ENCODE measurements at places on chromosomes 5 and 9.

- DNase-seq: no peak
These were observed 206.6 kb downstream of the SEMA5A start for GRCh38 chr5:9339206-9339818.

DNA sequence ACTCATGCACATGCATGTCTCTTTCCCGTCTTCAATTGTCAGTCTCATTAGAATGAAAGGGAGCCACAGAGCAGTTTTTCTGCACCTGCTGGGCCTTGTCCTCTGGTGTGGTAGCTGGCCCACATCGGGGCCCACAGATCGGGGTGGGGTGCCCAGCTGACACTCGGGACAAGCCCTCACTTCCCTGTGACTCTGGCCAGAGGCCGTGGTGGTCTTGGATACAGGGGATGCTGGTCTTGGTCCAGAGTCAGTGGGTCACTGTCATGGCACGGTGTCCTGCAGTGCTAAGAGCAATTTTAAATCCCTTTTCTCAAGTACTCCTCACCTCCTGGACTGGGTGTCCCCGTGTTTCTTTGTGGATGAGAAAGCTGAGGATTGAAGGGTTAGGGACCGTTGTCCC lies 193.2 kb downstream of the CACNA1B start:
- no peak for DNase-seq

DNA sequence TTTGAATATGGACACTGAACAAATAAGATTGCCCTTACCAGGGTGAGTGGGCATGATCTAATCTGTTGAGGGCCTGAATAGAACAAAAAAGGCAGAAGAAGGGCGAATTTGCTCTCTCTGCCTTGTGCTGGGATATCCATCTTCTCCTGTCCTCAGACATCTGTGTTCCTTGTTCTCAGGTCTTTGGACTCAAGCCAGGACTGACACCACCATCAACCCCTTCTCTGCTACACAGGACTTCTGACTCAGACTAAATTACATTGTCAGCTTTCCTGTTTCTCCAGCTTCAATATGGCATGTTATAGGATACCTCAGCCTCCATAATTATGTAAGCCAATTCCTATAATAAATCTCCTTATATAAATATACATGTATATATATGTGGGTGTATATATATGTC lies 40.8 kb upstream of the SLCO6A1 start:
- no peak for DNase-seq

- no peak for DNase-seq
These were observed 14.6 kb upstream of the DUSP1 start for GRCh38 chr5:172785429-172786088.

- DNase-seq: no peak
These were observed 21.6 kb downstream of the ANKRD33B start for GRCh38 chr5:10585518-10585915.

GRCh38 chr5:68192679-68193060 lies 22.9 kb upstream of the PIK3R1 start:
- DNase-seq: no peak

GRCh38 chr9:84785792-84786547 lies 116.4 kb downstream of the NTRK2 start:
- no peak for DNase-seq

DNA sequence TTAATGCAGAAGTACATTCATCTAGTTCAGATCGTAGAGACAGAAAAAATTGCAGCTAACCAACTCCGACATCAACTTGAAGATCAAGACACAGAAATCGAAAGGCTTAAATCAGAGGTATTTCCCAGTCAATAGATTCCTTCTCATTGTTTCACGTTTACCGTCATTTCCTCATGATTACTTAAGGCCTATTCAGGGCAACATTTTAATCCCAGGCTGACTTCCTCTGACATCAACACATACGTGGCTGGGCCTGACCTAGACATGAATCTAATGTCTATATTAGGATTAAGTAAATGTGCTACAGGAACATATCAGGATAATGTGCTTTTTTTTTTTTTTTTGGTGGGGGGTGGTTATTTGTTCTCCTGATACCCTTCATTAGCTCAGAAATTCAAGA lies 107.9 kb downstream of the RASGRF2 start:
- DNase-seq: no peak

DNA sequence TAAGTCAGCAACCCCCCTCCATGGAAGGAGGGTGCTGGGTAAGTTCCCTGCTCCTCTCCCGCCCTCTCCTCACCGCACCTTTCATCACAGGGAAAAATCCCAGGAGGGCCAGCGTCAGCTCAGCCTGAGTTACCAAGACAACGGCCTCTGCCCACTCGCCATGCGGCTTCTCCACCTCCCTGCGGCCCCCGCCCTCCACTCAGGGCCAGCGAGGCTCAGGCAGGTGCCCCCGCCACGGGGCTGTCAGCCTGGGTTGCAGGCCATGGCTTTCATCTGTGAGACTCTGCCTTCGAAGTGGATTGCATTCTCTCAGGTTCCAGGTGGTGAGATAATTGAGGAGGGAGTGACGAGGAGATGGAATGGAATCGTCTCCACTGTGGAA lies 27.2 kb upstream of the LAMC3 start:
- no peak for DNase-seq

DNA sequence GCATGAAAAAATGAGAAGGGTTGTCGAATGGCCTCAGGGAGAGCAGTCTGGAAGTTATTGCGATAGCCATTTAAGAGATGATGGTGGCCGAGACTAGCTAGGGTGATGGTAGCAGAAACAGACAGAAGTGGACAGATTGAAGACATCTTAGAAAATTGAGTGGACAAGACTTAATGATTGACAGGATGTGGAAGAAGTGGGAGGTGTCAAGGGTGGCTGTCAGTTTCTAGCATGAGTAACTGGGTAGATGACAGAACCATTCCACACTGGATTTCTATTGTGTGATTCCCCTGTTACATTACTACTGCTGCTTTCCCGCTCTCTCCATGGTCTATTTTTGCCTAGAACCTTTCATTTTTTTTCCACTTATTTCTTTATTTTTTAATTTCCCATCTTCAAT lies 12.6 kb downstream of the CHMP5 start:
- DNase-seq: no peak

DNA sequence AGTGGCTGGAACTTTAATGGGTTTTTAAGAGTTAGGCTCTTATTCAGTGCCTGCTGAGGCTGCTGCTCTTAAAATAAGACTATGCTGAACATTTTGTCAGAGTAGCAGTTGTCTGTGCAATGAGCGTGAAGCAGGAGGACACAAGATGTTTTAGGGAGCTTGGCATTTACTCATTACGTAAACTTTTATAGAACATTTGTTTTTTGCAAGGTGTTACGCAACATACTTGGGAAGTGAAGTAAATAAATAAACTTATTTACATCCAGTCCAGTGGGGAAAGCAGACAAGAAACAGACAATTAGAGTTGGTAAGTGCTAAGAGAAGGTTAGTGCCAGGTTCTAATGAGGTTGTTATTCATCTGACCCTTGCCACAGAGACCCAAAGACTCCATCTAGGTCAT lies 226.0 kb downstream of the HINT1 start:
- DNase-seq: peak; percentile 10

DNA sequence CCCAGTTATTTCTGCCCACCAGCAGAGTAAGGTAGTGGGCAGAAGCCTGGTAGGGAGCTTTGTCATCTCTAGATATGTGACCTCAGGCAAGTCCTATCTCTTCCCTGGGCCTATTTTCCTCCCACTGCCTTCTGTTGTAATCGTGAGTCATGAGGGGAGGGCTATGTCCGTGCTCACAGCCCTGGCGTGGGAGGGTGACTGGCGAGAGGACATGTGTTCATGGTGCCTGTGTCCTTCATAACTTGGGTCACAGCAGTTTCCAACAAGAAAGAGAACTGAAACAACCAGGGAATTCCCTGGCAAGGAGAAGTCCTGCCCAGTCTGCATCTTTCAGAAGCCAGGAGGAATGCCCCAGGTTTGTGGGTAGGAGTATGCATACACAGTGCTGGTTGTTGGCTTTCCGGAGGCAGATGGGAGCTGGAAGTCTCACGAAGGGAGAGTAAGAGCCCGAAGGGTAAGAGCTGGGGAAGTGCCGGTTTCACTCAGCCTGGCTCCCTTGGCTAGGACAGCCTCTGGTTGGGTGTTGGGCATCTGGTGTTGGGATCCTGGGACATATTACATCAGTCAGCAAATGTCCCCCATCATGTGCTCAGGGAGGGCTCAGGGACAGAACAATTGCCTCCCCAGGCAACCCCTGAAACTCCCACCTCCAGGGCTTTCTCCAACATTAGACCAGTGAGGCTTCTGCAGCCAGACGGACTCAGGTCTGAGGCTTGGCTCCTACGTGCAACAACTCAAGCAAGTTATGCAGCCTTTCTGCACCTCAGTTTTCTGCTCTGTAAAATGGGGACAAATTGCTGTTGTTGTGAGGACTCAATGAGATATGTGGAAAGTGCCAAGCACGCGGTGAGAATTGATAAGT lies 4.3 kb upstream of the TIFAB start:
- DNase-seq: peak; percentile 43

- DNase-seq: no peak
These were observed 18.5 kb downstream of the P4HA2 start for GRCh38 chr5:132209131-132209530.

GRCh38 chr5:169745441-169746146 lies 108.5 kb downstream of the DOCK2 start:
- DNase-seq: peak; percentile 77

GRCh38 chr5:6392561-6392960 lies 14.2 kb upstream of the MED10 start:
- no peak for DNase-seq

DNA sequence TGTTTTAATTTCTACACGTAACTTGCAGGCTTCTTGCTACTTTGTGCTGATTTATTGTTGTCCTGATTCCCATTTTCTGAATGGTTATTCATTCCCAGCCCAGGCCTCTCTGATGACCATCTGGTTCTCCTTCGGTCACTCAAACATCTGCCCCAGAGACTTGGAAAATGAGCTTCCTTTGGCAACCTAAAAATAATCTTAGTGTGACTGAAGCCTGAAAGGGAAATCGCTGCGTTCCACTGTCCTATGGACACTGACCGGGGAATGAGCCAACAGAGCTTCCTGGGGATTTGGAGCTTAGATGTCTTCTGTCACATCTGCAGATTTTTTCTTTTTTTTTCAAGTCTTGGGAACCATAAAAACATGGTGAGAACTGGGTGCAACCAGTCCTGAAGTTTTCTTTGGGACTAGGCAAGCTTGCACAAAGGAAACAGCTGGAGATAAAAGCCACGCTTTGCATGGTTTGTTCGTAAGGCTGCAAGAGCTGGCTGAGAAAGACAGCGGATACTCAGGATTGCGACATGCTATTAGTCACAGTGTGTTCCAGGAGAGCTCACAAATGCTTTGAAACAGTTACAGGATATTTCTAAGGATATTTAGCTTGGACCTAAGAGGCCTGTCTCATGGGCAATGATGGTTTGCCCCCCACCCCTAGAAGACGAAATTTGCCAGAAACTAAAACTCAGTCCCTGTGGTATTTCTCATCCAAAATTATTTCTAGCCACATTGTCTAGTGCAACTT lies 146.2 kb downstream of the GOLPH3 start:
- peak; percentile 90 for DNase-seq

- DNase-seq: no peak
These were observed 44.5 kb upstream of the ORM1 start for GRCh38 chr9:114278356-114278755.

DNA sequence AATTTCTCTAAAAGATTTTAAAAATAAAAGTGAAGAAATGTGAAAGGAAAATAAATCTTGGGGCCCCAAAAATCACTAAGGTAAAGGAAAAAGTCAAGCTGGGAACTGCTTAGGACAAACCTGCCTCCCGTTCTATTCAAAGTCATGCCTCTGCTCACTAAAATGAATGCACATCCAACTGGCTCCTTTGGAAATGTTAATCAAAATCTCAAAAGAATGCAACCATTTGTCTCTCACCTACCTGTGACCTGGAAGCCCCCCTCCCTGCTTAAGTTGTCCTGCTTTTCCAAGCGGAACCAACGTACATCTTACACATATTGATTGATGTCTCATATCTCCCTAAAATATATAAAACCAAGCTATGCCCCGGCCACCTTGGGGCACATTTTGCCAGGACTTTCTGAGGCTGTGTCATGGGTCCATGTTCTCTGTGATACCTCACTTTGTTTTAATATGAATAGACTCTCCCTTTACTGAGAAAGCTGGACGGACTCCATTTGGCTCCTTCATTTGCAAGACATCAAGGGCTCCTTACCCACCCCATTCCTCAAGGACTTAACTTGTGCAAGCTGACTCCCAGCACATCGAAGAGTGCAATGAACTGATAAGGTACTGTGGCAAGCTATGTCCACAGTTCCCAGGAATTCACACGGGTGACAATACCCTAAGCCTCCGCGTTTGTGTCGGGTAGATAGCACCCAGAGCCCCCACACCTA lies 164.3 kb downstream of the SMC2 start:
- no peak for DNase-seq

DNA sequence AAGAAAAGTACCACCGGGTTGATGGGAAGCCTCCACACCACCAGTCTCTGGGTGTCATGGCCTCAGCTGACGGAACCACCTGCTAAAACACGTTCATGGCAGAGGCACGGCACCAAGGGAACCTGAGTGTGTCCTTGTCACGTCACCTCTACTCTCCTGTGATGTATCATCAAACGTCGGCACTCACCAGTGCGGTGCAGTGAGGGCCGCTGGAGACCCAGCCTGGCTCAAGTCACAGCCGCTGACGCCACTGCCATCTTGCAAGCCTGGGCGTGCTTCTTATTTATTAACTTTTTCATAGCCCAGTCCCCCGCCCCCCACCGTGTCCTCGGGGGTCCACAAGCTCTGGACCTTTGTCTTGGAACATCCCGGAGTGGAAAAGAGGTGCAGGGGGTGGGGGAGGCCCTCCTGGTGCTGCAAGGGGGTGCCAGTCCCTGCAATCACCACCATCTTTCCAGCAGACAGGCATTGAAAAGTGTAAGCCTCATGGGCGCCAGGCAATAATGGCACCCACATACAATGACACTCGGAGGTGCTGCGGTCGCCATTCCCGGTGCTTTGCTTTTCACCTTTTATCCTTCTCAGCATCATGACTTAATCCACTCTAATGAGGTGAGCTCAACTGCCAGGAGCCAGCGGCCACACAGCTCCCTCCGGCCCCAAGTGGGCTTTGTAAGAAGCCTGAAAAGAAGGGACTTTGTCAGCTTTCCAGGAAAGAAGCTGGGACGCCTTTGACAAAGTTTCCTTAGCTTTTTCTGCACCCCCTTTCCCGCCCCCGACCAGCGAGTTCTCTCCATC lies 202.3 kb upstream of the IRX1 start:
- no peak for DNase-seq

DNA sequence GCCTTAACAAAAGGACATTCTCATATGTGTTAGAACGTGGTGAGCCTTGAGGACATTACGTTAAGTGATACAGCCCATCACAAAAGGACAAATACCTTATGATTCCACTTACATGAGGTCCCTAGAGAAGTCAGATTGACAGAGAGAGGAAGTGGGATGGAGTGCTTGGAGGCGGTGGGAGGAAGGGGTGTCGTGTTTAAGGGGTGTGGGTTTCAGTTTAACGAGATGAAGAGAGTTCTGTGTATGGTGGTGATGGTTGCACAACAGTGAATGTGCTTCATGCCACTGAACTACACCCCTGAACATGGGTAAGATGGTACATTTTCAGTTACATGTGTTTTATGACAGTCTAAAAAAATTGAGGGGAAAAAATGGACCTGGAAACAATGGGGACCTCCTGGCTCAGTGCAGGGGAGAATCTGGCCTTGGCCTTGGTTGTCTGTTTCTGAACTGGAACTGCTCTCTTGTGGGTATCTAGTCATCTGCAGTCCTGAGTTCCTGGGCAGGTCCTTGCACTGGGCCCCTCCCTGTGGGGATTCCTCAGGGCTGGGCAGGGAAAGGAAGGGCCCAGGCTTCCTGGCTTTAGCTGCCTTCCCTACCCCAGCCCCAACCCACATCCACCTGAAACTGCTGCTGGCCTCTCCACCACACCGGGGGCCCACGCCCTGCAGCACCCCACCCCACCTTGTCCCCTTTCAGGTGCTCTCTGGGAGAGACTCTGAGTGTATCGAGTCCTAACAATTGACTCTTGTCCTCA lies 17.8 kb downstream of the LRRC8A start:
- DNase-seq: no peak
